Choroid plexus epithelial cell (primary cell): ENCODE measurements at places on chromosomes 1 and 21.
A peak's percentile ranks its signal among the peaks of the same experiment; 100 is the strongest.

- peak; percentile 23 for DNase-seq
Measured at GRCh38 chr1:113405573-113405972, 15.3 kb downstream of the MAGI3 start.

DNA sequence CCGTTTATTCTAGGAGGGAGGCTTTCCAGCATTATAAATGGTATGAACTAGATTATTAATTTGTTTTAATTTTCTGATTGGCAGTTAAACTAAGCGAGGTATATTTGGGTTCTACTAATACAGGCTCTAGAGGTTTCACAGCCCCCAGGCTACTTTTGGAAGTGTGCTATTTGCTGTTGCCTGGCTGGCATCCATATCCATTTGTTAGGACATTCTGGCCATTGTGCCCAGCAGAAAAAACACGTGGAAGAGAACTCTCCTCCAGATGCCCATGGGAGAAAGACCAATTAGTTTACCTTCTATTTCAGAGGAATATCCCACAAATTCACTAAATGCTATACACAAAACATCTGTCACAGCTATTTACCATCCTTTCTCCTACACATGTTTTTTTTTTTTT, 29.3 kb downstream of the MACO1 start:
- DNase-seq: no peak

- DNase-seq: no peak
Measured at GRCh38 chr1:200980452-200980772, 43.1 kb downstream of the KIF21B start.

DNA sequence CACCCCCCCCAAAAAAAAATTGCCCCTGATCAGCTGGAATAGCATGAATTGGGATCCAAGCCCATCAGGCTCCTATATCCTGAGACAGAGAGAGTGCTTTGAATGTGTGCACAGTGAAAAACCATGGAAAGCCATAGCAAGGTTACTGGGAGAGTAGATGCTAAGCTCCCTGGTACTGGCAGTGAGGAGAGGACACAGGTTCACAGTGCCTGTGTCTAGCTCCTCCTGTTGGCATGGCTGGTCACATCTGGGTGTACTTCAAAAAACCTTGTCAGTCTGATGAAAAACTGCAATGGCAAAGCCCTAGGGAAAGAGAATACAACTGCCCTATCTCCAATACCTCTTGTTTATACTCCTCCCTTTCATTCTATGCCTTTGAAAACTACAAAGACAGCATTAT, 12.9 kb downstream of the COPA start:
- no peak for DNase-seq

- peak; percentile 18 for DNase-seq
Measured at GRCh38 chr1:3795453-3796214, 664 bp downstream of the LRRC47 start.

DNA sequence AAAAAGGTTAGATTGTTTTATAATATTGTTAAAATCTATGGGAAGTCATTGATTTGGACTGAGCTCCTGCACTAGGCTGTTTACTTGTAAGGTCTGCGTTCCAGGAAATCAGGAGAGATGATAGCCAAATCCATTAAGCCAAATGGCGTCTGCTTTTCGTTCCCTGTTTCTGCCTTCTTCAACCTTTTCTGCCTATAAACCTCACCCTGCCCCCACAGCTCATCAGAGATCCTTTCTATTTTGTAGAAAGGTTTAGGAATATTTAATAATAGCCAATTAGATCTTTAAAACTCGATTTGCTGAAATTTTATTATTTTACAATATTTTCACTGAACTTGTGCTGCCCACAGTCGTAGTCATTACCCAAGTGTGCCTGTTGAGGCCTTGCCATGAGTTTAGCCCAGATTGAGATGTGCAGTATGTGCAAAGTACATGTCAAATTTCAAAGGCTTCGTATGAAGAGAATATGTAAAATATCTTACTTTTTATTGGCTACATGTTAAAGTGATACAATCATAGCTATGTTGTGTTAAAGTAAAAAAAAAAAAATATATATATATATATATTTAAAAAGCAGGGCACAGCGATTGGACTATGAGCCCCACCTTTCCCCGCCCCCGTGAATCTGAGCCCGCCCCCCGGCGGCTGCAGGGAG, 444 bp upstream of the IARS2 start:
- DNase-seq: peak; percentile 92

DNA sequence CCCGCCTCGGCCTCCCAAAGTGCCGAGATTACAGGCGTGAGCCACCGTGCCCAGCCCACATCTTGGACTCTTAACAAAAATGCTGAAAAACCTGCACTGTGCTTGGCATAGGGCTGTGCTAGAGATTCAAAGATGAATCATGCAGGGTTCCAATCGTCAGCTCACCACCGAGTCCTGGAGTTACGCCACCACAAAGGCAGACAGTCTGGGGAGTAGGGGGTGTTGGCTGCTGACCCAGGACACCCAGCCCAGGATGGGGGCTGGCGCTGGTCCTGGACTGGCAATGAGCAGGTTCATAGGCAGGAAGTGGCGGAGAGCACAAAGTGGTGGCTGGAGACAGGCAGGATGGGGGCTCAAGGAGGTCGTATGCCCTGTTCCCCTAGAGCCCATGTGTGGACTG, 16.0 kb downstream of the PSRC1 start:
- DNase-seq: peak; percentile 51

GRCh38 chr1:180751921-180752320, 120.1 kb downstream of the XPR1 start:
- DNase-seq: peak; percentile 2

DNA sequence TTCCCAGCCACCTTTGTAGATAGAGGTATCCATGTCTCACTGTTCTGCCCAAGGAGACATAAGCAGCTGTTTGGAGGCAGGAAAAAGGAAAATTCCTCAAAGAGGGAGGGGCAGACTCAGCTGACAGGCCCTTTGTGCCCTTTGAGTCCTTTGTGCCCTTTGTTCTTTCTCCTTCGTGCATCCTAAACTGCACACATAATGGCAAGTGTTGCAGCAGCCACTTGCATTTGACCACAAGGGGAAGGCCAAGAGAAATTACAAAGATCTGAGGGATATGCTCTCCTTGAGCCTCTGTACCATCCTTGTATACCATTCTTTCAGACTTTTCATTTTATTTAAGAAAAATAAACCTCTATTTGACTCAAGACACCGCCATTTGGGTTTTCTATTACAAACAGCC, 71.8 kb upstream of the PKN2 start:
- DNase-seq: no peak

DNA sequence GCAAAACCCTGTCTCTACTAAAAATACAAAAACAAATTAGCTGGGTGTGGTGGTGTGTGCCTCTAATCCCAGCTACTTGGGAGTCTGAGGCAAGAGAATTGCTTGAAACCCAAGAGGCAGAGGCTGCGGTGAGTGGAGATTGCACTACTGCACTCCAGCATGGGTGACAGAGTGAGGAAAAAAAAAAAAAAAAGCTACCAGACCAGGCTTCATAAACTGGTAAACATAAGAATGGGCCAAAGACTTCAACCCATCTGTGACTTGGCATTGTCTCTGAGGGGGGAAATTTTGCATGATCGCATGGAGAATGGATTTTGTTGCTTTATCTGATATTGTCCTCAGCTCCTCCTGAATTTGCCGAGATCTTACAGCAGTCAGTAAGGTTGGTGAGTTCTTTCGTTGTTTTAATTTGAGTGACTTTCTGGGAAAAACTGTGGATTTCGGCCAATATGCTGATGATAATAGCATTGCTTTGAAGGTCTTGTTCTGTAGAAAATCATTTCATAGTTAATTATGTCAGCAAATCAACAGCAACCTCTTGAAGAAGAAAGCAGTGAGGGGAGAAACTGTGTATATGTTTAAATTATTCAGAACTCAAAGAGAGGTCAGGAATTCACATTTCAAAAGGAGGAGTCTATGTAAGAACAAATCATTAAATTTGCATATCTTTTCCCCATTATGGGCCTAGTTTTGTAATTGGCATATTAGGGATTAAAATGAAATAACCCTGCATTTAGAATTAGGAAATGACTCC, 13.1 kb downstream of the FGGY start:
- DNase-seq: no peak
